ENCODE measurements at places on chromosomes 13 and 19.

DNA sequence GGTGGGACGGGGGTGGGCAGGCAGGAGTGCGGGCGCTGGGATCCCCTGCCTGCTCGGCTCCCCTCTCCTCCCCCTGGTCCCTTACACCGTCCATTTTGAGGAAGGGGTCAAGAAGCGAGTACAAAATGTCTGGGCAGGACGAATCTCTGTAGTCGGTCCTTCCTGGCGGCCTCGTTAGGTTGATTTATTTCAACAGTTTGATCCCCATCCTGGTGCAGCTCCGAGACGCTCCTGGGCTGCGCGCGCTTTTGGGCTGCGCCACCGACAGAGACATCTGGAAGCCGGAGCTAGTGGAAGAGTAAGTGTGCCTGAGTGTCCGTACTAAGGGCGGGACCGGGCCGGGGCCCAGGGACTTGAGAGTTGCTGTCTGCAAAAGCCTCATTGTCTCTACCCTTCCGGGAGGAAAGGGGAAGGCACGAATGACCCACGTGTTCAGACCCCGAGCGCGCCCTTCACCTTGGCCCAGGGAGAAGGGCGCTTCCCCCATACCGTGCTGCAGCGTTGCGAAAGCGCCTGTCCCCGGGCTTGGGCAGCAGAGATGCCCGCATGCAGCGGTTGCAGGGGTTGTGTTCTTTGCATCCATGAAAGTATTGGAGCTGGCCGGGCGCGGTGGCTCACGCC is 1.8 kb downstream of the ZNF114 start:
- DNase-seq = peak; percentile 29

GRCh38 chr13:93714171-93714570 is 487.6 kb downstream of the GPC6 start:
- DNase-seq = no peak

DNA sequence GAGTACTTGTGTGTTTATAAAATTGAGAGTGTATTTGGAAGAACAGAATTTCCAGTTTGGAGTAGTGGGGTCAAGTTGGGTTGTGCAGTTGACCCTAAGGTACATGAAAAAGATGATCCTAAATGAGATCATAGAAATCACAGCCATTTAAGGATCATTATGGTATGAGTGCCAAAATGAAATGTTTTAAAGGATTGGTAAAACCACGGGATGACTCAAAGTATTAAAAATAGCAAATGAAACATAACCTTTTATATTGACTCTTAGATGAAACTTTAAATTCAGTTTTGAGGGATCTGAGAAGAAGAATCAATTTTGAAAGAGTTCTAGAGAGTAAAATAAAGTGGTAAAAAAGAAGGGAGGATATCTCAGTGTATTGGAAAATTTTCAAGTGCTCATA is 773.8 kb downstream of the GPC5 start:
- DNase-seq = no peak

GRCh38 chr13:99516153-99516929 is 15.1 kb downstream of the TM9SF2 start:
- DNase-seq = no peak

All from stimulated activated naive CD8-positive, alpha-beta T cell treated with anti-CD3 and anti-CD28 coated beads, Interleukin-15, amount 100 ng/mL, for 72 hours (primary cell).